Right ventricle myocardium inferior (tissue), 1 donor: ENCODE measurements at places on chromosomes 12 and 14.

GRCh38 chr14:69654116-69654515, 42.7 kb downstream of the SUSD6 start:
- DNase-seq: no peak

DNA sequence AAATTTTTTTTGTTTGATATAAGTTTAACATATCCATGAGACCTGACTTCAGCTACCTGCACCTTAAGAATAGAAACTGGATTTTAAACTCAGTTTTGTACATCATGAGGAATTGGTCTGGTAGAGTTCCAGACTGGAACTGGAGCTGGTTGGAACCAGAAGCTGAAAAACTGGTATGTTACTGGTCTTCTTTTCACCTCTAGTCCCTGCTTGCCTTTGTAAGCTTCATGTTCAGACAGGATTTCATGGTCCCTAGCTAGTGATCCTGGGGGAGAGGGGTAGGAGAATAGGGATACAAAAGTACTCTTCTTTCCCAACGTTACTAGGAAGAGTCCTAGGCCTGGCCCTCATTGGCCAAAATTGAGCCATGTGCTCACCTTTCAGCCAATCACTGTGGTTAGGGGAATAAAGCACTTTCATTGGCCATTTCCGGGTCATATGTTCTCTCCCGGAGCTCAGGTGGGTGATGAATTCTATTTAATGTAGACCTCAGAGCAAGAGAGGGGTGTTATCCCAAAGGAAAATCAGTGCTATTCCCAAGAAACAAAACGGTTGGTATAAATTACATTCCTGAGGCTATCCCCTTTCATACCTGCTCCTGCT, 36.9 kb upstream of the APPL2 start:
- no peak for DNase-seq

DNA sequence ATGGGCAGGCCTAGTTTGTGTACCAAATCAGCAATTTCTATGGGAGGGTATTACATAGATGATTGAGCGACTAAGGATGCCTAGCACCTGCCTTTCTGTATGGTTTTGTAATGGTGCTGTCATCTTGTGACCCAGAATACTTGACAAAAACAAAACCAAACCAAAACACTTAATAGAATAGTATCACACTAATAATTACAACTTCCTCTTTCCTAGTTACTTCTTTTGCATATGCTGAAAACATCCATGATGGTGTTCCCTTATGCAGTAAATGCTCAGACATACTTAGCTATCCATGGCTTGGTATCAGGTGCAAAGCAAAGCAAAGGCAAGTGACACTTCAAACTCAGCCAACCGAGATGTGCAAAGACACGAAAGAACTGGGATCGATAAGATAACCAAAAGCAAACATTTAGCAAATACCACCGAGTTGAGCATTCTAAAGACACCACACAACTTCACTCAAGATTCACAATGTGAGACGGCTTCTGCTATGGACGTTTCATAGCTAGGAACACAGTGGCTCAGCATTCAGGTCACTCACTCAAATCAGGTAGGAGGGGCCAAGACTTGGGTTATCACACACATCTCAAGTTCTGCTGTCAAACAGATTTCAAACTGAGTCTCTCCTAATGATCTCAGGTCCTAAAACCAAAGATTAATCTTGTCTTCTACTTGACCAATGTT, 24.3 kb downstream of the PPP1CC start:
- DNase-seq: no peak

DNA sequence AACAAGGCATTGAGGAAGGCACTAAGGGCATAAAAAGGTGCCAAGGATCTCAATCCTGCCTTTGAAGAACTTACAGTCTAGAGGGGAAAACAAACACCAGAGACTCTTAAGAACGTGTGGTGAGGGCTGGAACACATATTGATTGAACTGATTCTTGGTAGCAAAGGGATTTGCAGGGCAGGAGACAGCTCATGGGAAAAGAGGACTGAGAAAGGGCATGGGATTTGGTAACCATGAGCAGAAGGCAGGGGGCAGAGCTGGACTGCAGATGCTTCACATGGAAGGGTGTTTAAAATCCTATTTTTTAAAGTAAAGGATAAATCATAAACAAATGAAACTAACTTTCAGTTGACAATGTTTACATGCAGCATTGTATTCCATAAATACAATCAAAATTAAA, 203.1 kb downstream of the ITPR2 start:
- no peak for DNase-seq

DNA sequence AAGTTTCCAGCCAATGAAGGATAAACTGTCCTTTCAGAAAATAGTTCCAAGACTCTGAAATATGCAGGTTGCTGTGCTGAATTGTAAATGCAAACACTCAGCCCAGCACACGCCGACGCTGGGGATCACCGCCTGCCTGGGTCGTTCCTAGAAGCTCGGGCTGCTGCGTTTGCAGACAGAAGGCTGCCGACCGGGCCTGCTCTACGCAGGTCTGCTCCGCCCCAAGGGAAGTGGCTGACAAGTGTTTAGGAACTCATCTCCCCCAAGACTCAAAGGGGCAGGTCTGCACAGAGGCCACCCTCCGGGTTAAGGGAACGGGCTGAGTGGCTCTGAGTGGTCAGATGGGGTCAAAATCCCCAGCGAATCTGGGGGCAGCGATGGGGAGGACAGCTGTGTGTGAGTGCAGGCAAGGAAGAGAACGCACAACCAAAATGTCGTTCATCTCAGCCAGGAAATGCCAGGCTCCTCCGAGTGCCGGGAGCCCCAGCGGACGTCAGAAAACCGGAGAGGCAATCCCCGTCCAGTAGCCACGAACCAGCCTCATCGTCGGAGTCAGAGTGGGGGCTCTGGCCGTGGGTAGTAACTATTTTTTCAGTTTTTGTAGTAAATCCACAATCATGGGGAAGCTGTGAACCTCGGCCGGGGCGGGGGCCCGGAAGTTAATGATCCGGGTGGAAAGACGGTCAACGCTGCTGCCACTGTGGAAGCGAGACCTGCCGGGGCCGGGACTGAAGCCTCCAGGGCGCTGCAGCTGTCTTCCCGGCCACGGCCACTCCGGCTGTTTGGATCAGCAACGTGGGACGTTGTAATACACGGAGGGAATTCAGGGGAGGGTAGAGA, 6.0 kb downstream of the GALNT9 start:
- DNase-seq: peak; percentile 62

DNA sequence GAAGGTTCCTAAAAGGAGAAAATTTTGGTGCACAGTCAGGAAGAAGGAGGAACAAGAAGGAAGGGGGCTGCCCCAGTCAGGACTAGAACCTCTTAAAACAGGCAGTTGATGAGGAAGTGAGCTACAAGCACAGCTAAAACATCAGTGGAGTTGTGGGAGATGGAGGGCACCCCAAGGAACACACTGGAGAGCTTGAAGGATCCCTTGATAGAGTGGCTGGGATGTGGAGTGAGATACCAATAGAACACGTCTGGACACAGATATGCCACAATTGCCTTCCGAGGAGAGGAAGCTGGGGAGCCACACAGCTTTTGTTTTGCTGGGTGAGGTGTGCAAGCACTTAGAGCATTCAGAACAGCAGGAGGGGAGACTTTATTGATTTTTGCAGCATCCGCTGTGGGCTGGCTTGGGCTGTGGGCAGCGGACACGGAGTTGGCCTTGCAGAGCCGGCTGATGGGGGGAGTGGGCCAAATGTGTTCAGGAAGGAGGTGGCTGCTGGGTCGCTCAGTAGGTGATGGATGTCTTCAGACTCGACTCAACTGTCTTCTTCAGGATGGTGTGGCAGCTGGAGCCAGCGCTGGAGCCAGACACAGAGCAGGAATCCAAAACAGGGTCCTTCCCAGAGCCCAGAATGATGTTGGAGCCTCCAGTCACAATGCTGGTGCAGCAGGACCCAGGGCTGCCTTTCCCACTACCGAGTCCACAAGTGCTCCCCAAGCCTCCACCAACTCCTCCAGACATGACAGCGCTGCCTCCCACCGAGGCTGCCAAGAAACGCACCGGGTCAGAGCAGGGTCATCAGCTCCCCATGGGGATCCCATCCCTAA, 4.7 kb upstream of the KRT79 start:
- no peak for DNase-seq

DNA sequence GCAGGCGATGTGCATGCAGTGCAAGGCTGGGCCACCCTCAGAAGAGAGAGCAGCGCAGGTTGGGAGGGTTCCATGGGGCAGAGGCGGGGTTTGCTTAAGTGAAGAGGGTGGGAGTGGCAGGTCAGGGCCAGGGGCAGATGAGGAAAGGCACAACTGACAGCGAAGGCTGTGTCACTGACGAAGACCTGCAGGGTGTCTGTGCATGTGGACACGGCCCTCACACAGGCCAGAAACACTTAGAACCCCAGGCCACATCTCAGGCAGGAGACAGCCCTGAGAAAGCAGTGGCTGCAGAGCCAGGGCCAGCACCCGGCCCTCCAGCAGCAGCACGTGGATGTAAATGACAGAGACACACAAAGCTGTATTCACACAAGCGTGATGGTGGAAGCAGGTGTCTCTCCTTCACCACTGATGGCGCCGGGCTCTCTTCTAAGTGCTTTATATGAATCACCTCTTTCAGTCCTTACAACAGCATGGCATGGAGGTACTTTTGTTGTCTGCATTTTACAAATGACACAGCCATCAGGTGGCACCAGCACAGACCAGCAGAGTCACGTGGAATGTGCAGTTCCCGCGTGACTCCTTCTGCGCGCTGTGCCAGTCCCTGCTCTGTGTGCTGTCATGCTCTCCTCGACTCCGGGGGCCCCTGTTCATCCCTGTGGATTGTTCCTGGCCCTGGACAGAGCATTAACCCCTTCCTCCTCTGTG, 54.6 kb downstream of the TSPAN11 start:
- no peak for DNase-seq

- no peak for DNase-seq
Measured at GRCh38 chr12:6367065-6367968, 8.0 kb downstream of the SCNN1A start.

- no peak for DNase-seq
Measured at GRCh38 chr12:88108021-88108420, 33.9 kb downstream of the CEP290 start.

GRCh38 chr12:80805106-80805505, 88.4 kb downstream of the MYF5 start:
- DNase-seq: no peak

DNA sequence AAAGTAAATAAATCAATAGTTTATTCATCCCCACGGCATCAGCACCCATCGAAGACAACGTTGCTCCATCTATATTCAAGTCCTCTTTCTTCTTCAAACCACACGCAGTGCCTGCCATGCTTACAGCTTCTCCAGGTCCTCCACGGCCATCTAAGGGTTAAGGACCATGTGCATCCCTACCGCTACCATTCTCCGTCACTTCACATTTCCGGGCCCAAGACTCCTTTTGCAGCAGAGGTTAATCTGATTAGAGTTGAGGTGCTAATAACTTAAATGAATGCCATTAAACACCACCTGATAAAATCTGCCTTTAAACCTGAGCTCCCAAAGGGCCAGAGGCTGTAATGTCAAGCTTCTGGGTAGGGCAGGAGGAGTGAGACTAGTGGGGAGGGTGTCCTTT, 79.7 kb upstream of the CCND2 start:
- DNase-seq: no peak

- DNase-seq: no peak
Measured at GRCh38 chr12:95674631-95675030, 115.9 kb downstream of the NTN4 start.

DNA sequence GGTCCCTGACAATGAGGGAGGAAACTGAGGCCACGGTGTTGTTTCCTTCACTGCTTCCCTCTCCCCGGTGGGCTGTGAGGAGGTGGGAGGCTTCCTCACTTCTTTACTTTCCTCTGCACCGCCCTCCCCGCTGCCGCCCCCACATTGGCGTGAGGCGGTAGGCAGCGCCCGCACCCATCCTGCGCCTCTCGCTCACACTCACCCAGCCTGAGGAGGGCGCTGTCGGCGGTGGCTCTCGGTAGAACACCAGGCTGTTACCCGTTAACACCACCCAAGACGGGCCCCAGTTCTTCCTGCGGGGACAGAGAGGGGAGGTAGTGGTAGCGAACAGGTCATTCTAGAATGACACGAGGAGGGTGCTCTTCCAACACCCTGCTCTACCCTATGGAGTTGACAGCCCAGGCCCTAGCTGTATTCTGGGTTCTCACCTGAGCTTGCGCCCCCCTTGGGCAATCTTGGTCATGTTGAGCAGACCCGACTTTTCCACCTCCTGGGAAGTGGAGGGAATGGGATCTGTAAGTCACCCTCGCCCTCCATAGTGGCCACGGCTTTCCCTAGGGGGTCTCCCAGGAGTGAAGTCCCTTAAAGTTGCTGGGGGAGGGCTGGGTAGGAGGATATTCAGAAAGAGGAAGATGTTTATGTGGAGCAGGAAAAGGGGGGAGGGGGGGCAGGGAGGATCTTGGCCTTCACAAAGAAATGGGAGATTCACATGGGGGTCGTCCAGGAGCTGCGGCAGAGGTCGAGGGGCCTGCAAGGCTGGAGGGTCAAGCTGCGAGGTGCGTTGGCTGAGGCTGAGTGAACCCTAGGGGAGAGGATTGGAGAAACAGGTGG, 3.3 kb downstream of the ARHGAP9 start:
- DNase-seq: peak; percentile 85

DNA sequence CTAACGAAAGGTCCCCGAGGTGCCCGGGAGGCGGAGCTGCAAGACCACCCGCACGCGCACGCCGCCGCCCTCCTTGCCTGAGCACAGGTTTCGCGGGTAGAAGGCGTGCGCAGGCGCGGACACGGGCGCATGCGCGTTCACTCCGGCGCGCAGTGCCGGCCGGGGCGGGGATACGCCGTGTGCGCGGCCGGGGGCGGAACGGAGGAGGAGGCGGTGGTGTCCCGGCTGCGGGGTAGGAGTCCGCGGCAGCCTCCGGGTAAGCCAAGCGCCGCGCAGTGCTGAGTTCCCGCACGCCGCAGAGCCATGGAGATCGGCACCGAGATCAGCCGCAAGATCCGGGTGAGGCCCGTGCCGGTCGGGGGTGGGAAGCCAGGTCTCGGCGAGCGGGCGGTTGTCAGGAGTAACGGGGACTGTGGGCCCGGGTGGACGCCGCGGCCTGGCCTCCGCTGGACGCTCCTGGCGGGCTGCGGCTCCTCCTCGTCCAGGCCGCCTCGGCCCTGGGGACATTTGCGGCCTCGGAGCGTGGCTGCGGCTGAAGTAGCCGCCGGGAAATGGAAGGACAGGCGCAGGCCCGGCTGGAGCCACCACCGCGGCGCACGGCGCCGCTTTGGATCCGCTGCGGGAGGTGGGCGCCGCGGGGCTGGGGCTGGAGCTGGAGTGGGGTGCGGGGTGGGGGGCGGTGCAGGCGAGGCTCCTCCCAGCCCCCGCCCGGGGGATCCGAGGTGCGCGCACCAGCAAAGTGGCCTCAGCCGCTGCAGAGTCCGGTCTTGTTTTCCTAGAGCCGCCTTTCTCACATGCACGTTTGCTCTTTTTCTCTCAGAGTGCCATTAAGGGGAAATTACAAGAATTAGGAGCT, at the start of gene ZC3H14:
Gene ZC3H14 (plus strand): TSS at position 207 of the 856 bp plus-strand sequence. CDS start 97 bp downstream, at position 304.
- DNase-seq: peak; percentile 93

DNA sequence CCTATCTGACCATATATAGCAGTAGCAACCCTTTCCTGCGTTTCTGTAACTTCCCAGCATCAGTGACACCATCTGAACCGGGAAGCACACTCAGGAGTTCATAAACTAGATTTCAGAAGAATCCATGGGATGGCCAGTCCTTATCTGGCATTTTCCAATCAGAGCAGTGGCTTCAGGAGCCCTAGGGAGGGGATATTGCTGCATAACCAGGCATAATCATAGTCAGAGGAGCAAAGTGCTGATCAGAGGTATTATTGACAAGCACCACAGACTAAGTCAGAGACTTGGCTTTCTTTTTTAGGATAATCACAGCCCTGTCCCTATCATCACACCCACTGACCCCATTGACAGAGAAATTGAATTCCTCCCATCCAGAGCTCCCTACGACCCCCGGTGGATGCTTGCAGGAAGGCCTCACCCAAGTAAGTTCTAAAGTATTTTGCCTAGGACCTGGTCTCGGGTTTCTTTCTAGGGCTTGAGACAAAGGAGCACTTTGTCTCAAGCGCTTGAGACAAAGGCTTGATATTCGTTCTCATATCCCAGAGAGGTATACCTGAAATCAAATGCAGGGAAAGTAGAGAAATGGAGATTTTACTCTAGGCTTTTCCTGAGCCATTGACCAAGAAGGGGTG, 55.1 kb downstream of the FOXN4 start:
- DNase-seq: no peak
